ENCODE measurements at places on chromosomes 1 and 21.
A peak's percentile ranks its signal among the peaks of the same experiment; 100 is the strongest.

DNA sequence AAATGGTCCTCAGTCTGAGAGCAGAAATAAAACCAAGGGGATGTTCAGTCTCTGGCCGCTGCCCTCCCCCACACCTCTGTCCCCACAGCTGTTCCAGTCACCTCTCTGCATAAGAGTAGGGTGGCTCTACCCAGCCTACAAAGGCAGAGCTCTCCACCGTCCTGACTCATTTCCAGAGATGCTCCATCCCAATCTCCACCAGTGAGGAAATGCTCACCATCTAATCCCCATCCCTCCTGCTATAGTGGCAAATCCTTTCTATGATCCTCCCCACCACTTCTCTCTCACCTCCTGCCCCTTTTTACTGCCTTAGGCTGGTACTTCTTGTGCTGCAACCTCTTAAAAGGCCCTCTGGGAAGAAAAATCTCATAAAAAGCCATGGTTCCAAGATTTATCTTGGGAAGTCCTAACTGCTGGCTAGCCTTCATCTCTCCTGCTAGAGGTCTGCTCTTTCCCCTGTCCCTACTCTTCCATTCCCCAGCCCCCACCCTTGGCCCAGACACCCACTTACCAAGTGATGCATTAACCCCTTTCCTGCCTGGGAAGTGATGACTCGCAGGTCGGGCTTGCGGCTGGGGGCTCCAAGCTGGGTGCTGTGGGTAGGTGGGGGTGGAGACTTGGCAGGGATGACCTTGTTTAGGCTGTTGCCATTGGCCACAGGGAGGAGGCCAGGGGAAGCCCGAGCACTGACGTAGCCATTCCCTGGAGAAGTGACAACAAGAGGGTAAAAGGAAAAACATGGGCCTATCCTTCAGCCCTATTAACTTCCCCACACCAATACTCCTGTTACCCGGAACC is 23.9 kb downstream of the MEF2D start:
- no peak for DNase-seq

DNA sequence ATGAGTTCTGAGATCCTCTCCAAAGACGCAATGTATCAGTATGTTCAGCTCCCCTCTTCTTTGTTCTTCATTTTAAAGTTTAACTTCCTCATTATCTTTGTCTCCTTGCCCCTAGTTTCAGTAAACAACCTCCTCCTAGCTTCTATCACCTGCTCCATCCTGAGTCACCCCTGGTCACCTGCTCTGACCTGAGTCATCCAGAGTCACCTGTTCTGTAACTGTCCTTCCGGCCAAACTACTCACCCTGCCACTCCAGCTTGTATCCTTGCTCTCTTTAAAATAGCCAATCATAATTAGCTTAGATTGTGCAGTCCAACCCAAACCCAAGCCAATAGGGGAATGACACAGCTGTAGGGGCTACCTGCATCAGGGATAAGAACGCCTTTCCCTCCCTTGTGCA is 332.0 kb downstream of the OLFM3 start:
- DNase-seq = no peak

GRCh38 chr1:215992620-215993019 is 425.5 kb downstream of the KCTD3 start:
- DNase-seq = peak; percentile 5

- no peak for DNase-seq
Measured at GRCh38 chr1:40299366-40300248, 17.5 kb downstream of the COL9A2 start.

DNA sequence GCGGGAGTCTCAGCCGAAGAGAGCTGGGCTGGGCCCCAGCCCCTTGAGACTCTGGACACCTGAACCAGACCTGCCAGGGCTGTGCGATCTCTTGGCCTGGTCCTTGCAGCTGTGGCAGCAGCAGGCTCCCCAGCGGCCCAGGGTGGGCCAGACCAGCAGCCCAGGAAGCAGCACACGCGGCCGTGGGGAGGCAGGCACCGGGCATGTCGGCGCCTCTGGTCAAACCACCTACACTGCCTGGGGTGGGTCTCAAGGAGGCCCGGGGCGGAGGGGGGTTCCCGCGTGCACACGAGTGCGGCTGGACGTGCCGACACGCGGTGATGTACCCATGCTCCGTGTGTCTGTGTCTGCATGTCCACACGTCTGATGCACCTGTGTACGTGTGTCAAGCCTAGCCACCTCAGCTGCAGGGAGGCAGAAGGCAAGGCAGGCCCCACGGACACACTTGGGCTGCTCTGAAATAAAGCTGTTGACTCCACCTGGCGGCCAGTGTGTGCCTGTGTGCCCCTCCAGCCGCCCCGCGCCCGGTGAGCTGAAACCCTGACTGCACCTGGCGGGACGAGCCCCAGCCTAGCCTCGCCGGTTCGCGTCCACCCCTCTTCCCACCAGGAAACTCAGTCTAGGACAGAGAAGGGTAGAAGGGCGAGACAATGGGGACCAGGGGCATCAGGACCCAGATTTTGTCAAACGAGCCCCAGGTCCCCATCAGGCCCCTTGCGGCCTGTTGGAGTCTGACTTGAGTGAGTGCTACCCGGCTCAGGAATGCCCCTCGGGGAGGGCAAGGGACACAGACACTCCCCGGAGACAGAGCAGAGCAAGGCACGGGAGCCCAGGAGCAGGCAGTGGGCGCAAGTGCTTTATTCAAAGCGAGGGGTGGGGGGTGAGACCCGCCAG is 11.6 kb downstream of the SCNN1D start:
- peak; percentile 33 for DNase-seq

- no peak for DNase-seq
Measured at GRCh38 chr1:208278638-208279037, 34.5 kb upstream of the PLXNA2 start.

DNA sequence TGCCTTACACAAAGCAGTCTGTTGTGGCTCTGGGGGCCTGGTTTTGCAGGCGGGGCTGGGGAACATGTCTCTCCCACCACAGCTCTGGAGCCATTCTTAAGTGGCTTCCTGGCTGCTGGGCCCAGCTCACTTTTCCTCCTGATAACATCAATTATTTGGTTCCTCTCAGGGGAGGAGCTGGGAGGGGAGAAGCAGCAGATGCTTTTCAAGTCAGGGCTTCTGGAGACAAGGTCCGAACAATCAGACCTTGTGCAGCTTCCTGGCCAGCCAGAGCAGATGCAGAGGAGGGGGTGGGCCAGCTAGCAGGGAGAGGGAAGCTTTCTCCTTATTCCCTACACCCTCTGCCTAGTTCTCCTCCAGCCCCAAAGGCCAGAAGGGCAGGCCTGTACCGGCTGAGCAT is 3.7 kb upstream of the PAQR6 start:
- DNase-seq = no peak

Measured in fibroblast of the conjunctiva (primary cell).